Left lung (tissue), 14 donors: ENCODE measurements at places on chromosomes 3 and 15. TPM values are rescaled to one million over a fixed set of nuclear protein-coding genes. Genes with fewer than 3 reads are reported as not detected.

GRCh38 chr15:77674327-77674726 lies 41.6 kb upstream of the LINGO1 start:
- no peak for DNase-seq

GRCh38 chr3:143654906-143655305 lies 193.4 kb downstream of the SLC9A9 start:
- no peak for DNase-seq

DNA sequence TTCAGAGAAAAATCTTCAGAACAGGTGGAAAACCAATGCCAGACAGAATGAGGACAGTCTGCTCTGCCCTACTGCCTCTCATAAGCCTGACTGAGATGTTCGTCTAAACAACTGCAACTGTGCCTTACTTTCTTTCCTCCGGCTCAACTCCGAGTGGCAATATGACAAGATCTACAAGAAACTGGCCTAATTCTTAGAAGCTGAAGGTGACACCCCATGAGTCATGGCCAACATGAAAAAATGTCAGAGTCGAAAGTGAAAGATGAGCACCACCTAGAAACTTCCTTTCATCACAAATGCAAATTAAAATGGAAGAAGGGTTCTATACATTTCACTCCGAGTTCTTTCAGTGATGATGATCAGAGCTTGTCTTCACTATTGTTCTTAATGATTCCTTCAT lies 12.9 kb downstream of the PCYT1A start:
- DNase-seq: no peak

The AHSG gene
- 0.09 TPM for polyA plus RNA-seq

DNA sequence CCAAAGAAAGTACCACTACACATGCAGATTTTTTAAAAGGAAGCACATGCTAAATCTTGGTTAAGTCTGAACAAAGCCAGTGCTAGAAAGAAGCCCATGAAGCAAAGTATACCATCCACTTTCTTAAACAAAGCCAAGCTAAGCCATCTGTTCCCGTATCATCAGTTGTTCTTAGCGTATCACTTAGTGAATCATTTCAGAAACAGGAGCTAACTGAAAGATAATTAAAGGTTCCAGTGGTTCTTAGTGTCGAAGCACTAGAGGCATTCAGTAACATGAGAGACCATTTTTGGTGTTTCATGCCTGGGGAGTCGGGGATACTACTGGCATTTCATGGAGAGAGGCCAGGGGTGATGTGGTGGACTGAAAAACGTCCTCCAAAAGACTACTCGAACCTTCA lies 12.8 kb downstream of the UBXN7 start:
- no peak for DNase-seq

The GP5 gene
- polyA plus RNA-seq: 0.68 TPM

DNA sequence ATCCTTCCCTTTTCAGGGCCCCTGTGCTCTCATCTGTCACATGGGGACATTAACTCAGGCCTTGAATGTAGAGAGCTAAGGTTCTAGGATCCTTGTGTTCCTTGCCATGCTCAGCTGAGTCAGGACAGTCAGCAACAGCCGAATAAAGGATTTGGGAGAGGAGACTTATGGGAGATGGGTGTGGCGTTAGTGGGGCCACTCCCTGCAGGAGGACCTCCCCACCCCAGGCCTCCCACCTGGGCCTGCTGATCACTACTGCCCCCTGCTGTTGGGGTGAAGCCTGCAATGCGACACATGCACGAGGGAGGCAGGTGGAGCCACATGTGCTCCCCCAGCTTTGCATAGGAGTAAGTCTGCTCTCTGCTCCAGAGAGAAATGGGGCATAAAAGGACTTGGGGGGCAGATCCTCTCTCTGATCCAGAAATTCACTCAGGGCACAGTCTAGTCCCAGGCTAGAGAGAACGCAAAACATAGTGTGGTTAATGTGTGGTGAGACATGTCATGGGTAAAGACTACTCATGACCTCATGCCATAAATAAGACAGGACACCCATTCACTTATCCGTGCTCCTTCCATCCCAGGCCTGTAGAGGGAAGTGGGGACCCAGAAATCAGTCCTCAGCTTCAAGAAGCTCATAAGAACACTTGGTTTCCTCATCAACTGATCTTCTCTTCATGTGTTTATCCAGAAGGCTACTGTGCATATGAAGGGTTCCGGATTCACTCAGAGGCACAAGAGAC lies 19.4 kb downstream of the RBP1 start:
- DNase-seq: no peak

The ITIH1 gene
- 0.61 TPM for polyA plus RNA-seq

The UPK1B gene
- 0.75 TPM for polyA plus RNA-seq

DNA sequence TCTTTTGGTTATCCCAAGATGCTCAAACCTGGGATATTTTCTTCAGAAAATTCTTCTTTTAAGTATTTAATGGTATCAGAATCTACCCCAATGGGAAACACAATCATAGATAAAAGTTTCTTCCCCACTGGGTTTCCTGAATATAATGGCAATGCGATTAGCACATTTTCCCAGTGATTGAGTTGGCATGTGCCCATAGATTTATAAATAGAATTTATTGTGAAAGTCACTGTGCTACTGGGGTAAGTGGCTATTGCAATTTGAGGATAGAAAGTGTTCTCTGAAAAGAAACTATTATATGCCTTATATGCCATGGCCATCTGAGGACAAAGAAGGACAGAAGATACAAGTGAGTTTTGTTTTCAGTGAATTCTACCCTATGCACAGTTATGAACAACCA lies 99.0 kb upstream of the RBMS3 start:
- DNase-seq: no peak

The ARID3B gene
- 11.1 TPM for polyA plus RNA-seq

DNA sequence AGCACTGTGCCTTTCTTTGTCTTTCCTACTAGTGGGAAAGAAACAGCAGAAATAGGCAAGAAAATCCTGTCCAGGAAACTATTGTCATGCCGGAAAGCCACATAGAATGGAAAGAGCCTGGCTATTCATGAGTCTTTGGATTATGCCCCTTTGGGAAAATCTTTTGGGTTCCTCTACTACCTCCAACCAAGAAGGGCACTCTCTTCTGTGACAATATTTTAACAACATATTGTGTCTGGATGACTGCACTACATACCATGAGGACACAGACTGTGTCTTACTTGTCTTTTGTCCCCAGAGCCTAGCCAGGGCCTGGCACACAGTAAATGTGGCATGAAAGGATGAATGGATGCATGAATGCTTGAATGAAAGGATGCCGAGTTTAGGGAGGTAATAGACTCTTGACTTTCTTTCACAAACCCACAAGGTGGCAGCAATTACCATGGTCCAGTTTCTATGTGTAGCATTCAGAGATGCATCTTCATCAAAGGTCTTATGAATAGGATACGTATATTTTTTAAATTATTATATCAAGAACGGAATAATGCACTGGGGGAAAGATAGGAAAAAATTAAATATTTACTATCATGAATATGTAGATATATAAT lies 30.3 kb downstream of the ARL14 start:
- DNase-seq: no peak

DNA sequence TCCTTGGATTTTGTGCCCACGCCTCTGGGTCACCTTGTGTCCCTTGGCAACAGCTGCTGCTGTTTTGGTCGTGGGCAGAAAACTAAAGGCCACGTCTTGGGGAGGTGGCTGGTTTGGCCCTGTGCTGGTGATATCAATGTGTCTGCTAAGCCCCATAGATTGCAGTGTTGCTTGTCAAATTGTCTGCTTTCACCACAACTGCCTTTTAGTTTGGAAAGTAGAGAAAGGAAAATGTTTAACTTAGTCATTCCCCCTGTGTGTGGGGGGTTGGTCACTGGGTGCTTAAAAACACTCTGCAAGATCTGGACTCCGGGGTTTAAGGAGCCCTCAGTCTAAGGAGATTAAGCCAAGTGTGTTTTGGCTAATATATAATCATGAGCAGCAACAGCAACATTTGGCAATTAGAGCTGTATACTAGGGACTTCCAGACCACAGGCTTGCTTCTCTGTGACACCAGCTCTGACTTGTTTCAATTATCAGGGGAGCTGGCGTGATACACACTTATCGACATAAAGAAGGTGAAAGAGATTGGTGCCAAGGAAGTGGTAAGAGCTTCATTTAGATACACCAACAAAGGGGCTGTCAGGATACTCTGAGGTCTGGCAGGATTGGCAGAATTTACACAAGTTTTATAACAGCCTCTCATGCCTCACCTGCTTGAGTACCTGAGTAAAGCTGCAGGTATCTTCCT lies 3.5 kb downstream of the SMAD3 start:
- DNase-seq: no peak

DNA sequence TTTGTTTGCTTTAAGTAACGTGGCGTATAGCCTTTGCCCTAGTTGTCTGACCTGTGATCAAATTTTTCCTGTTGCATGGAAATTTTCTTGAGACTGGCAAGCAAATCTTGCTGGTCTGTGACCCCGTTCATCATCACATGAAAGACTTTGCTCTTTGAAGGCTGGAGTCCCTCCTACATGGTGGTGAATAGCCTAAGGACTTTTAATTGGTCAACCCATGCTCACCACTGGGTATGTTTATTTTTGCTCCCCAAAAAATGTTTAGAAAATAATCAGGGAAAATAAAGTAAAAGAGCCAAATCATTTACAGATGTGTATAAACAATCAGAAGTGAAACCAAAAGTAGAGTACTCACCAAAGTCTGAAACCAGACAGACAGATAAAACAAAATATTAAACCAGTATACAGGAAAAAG lies 1075.3 kb upstream of the ALCAM start:
- DNase-seq: no peak

DNA sequence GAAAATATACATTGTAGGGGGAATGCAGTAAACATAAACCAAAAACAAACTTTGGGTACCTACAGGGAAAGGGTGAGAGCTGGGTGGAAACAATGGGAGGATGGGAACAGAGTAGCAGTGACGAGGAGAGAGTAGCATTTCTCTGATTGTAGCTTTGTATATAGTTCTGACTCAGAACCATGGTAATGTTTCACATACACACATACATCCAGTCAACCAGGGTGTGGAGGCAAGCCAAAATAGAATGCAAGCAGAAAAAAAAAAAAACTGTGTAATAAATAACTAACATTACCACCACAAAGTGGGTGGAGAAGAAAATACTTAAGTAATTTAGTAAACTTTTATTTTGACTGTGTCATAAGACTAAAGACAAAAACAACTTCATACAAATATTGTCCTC lies 27.2 kb downstream of the BCL2A1 start:
- DNase-seq: peak; percentile 32

The SLC51A gene
- 10.4 TPM for polyA plus RNA-seq

DNA sequence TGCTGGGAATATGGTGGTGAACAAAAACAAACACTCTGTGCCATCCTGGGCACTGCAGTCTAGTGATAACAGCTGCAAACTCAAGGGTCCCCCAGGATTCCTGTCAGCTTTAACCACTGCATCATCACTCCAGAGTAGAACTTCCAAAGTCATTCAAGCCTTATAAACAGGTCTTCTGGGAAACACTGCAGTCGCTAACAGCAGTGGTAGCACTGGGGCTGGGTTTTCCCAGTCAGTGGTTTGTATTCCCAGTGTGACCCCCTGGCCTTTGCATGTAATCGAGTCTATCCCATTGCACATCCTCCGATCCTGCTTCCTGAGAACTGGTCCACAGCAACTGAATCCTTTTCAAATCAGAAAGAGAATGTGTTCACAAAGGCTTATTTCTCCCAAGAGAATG lies 623.5 kb downstream of the EDEM1 start:
- DNase-seq: no peak

The GPR62 gene
- 0.32 TPM for polyA plus RNA-seq

The CATSPER2 gene
- polyA plus RNA-seq: 7.5 TPM

The CPNE9 gene
- 0.15 TPM for polyA plus RNA-seq

DNA sequence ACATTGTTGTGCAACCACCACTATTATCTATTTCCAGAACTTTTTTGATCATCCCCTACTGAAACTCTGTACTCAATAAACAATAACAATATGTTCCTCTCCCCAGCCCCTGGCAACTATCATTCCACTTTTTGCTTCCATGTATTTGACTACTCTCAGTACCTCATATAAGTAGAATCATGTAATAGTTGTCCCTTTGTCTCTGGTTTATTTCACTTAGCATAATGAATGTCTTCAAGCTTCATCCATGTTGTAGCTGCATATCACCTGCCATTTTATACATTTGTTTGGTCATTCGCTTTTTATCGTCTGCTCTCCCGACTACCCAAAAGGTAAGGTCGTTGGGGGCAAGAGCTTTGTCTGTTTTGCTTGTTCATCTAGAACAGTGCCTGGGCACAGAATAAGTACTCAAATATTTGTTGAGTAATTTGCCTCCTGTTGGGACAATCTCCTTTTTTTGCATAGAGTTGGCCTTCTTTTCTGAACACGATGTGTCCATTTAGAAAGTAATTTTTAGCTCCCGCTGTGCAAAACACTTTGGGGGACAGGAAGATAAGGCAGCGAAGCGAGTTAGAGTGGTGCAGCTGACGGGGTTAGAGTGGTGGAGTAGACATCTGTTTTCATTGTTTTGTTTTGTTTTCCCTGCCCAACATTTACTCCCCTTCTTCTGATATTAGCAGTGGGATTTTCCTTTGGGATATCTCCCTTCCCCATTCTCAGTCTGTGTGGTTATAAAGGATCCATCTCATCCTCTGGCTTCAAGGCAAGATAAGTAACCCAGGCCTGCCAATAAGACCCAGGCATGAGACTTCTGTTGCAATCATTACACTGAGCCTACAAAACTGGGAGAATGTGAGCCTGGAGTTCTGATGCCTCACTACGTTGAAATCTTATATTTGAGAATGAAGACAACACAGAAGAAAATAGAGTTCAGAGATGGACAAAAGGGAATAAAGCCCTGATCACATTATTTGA lies 83.4 kb upstream of the RNU6-1 start:
- DNase-seq: no peak

DNA sequence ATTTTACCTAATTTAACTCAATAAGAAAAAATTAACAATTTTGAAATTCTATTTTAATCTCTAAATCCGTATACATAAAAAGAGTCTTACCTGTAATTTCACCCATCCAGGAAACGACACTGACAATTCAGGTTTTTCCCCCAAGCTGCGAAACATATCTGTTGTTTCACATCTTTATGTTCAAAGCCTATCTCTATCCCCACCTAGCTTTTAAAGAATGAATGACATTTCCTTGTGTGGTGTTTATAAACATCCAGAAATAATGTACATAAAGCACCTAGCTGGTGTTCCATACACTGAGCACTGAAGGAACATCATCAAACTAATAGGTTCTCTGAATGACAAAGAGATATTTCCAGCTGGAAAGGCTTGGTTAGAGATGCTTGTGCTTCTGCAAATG lies 867.8 kb downstream of the SQOR start:
- no peak for DNase-seq

GRCh38 chr3:154829929-154830328 lies 250.2 kb upstream of the MME start:
- peak; percentile 64 for DNase-seq

DNA sequence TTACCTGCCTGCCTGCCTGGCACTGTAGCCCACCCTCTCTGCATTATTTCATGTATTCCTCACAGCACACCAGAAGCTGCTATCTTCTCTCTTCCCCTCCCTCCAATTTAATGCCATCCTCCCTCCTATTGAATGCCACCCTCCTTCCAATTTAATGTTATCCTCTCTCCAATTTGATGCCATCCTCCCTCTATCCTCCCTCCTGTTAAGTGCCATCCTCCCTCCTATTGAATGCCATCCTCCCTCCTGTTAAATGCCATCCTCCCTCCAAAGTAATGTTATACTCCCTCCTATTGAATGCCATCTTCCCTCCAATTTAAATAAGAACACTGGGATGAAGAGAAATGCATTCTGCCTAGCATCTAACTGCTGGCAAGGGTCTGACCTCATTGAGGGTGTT lies 11.1 kb downstream of the ATP10A start:
- DNase-seq: no peak

The LMAN1L gene
- 0.32 TPM for polyA plus RNA-seq

- peak; percentile 89 for DNase-seq
Observed at GRCh38 chr15:59437817-59438624, at the start of gene FAM81A. Gene FAM81A, plus strand, starts transcription at chr15:59438186. Its CDS starts 20,441 bp downstream, at chr15:59458627.
